ENCODE measurements at places on chromosomes 1 and 21.

DNA sequence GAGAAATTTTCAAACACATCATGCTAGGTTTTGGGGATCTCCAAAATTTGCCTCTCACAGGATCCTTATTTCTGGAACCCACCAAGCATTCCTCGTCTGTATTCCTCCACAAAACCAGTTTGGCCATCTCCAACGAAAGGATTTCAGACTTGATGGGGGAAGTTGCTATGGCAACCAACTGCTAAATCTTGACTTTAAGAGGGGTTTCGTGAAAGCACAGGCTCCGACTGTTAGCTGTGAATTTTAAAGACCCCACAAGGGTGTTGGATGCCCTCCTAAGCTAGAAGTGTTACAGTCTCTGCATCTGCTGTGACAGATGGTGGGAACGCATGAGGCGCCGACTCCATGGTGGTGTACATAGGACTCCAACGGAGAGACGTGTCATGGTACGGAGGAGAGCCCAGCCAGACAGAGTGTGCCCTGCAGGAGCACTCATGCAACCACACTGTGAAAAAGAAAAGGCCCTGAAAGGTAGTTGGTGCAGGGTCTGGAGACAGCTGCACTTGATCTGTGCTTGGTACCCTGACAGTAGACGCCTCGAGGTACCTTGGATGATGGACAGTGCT, 147.1 kb downstream of the ASTN1 start:
- DNase-seq, result no peak

DNA sequence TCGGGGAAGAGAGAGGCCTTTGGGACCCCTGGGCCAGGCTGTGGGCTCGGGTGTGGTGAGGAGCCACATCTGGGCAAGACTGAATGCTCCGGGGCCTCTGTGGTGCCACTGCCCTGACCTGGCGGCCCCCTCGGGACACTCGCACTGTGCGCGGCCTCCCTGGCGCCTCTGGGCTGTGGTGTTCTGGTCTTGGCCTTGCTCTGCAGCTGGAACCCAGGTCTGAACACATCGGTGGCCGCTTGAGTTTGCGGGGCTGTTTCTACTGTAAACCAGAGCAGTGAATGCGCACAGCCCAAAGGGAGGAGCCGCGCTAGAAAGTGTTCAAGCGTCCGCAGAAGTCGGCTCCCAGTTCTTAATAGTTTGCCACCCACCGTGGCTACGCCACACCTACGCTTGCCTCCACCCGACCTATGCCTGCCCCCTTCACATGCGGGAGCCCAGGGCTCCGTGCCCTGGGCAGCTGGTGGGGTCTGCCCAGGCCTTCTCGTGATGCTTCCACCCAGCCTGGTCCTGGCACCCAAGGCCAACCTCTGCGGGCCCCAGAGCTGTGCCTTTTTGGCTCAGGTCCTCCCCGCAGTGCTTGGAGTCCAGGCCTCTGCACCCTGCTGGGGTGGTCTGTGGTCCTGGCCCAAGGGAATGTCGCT, 4.4 kb downstream of the PDE9A start:
- DNase-seq, result no peak

- DNase-seq, result no peak
Measured at GRCh38 chr21:35775778-35776544, 284.4 kb downstream of the SETD4 start.

DNA sequence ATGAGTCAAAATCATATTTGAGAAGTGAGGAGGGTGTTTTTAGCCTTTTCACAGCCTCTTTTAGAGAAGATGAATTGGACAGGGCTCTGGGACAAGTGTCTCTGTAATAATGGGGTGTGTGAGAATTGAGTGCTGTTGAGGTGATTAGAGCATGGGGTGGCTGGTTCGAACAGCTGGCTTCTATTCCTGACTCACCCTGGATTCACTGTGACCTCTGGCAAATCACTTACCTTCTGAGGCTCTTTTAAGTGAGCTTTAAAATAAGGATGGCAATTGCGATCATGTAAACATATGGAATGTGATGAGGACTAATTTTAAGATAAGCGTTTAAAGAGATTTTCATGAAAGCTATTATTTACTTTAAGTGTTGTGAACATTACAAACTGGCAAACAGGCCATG, 243.4 kb downstream of the ADGRL2 start:
- DNase-seq, result no peak

DNA sequence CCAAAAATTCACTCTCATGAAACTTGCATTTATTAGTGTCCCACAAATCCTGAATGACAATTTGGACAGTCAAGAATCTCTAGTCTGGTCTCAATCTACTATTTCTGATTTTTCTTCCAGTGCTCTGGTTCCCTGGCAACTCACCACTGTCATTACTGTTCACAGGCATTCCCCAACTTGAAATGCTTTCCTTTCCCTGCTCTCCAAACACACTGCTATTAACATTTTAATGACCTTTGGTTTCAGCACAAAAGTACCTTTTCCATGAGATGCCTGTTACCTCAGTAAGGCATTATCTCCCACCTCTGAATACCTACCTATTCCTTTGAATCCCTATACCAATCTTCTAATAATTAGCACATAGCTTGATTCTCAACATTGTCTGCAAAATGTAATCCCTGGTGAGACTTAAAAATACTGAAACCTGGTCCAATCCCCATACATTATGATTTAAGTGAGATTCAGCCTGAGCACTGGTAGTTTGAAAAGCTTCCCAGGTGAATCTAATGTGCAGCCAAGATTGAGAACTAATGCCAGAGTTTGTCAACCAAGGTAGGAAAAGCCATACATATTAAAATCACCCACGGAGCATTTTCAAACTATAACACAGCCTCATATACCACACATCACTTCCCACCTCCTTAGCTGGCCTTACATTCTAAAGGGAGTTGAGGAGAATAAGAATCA, 11.7 kb upstream of the ANGPTL3 start:
- DNase-seq, result no peak

Data from NCI-H526 treated with DMSO at 0.1 percent for 48 hours (cell line).